HT-29 (cell line): ENCODE measurements at places on chromosomes 16 and 17.
A peak's percentile ranks its signal among the peaks of the same experiment; 100 is the strongest.

DNA sequence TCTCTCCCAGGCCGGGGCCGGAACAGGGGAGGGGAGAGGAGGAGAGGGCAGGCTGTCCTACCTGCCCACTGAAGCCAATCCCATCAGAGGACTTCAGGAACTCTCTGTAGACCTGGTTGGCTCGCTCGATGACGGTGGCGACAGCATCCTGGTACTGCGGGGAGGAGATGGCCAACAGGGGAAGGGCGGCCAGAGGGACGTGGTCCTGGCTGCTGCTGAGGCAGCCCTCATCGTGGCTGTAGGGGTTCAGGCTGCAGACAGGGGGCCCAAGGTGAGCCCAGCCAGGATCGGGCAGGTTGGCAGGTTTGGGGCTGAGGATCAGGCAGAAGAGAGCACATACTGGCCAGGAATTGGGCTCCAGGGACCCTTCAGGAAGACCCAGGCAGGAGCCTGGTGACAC, 34.2 kb downstream of the PIMREG start:
- no peak for DNase-seq

- no peak for DNase-seq
These were observed 251.7 kb upstream of the SALL1 start for GRCh38 chr16:51402785-51403184.

GRCh38 chr16:68786685-68787418, 49.8 kb downstream of the CDH1 start:
- DNase-seq, result no peak

GRCh38 chr17:1710807-1711553, 803 bp upstream of the TLCD2 start:
- DNase-seq, result peak; percentile 32

DNA sequence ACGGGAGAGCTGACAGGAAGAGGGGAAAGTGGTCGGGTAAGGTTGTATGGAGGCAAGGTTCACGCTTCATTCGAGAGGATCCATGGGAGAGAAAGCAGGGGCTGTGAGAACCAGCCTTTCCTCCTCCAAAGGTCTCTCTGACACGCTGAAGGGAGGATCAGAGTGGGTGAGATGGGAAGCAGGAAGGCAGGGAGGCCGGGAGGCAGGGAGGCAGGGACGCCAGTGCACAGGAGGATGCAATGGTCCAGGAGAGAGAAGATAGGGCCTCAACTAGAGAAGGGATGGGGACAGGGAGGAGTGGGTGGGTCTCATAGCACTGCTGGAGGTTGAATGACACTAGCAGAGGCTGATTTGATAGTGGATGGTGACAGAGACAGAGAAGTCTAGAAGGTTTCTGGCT, 54.1 kb downstream of the PIMREG start:
- no peak for DNase-seq

DNA sequence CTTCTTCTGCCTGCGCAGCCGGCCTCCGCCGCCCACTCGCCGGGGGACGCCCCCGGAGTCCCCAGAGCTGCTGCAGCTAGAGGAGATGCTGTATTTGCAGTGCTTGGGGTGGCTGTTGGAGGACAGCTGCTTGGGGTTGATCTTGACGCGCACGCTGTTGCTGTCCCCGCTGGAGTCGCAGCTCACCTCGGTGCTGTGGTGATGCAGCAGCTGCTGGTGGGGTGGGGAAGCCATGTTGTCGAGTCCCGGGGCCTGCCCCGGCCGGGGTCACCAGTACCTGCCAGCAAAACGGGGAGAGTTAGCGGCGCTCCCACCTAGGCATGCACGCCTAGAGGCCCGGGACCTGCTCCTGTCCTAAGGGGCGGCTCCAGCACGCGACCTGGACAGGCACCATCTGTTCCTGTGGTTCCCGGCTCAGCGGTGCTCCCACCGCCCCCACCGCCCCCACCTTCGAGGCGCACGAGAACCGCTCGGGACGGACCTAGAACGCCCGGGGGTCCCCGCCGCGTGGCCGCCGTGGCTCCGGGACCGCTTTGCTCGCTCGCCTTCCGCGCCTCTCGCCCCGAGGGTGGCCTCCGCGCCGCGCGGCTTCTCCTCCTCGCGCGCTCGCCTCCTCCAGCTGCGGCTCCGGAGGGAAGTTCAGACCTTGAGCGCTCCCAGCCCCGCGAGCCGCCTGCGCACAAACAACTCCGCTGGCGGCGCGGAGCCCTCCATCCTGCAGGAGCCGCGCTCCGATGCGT, 863 bp downstream of the ADCY9 start:
- no peak for DNase-seq

GRCh38 chr16:86637744-86638143, 59.4 kb downstream of the FOXL1 start:
- DNase-seq, result no peak

DNA sequence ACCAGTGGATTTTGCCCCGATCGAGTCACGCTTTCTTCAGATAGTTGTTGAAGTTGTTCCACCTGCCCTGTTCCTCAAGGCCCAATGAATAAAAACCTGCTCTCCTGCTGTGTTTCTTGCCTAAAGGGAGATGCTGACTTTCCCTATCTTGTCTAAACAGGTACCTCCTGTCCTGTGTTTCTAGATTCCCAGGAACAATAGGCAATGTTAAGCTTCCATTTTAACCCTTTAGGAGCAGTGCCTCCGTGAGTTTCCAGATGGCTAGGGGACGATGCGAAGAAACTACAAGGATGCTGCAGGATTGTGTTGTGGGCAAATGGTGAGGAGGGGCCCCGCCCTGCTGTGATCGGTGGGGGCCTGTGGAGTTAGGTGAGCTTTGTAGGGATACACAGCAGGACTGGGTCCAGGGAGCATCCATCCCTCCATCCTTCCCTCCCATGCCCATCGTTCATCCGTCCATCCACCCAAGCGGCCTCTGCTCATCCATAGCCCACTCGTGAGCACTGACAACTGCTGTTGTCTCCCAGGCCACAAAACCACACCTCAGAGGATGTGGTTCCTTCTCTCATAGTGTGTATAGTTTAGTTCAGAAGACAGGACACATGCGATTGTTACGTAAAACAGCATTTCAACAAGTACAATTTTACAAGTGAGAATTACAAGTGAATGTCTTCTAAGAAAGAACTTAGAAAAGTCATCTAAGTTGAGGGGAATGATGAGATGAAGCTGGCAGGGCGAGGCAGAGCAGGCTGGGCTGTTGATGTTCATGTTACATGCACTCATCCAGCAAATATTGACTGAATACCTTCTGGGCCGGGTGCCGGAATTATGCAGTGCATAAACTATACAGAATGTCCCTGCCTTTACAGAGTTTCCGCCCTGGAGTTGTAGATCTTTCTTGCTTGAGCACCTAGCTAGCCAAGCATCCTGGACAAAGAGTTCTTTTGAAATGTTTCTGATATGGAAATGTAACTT, 5.2 kb downstream of the ARSG start:
- no peak for DNase-seq

DNA sequence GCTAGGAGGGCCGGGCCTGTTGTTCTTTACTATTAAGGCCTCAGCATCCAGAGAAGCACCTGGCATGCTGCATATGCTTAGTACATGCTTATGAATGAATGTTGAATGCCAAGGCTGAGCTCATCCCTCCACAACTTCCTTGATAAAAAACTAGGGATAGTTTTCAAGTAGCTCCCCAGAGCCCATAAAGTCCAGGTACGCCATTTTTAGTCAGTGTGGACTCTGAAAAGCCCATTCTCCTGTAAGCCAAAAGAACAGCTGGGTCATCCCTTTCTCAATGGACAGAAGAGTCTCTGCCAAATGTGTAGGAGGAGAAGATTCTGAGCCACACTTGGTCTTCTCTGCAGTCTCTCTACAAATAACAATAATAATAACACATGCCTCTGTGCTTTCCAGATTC, 8.9 kb upstream of the ITGB3 start:
- DNase-seq, result no peak

DNA sequence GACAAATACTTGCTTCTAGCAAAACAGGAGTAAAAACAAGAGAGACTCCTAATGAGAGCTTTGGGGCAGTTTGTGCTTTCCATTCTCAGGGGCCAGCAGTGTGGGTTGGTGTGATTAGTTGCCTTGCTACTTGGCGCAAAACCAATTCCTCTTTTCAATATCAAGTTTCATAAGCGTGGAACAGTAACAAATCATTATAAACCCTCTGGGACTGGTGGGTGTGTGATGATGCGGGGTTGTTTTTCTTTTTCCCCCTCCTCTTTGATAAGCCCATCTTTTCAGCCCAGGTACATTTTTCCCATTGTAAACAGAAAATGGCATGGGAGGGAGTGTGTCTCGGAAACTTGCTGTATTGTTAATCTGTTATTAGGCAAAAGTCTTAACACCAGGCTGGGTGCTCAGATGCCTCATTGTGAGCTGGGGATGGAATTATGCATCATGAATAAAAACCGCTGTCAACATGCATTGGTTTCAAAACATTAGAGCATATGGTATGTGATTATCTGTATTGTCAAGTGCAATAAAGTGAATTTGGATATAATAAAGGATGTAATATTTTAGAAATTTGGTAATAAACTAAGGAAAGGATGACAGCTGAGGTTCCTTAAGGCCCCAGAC, 166.4 kb downstream of the CCDC182 start:
- DNase-seq, result no peak

DNA sequence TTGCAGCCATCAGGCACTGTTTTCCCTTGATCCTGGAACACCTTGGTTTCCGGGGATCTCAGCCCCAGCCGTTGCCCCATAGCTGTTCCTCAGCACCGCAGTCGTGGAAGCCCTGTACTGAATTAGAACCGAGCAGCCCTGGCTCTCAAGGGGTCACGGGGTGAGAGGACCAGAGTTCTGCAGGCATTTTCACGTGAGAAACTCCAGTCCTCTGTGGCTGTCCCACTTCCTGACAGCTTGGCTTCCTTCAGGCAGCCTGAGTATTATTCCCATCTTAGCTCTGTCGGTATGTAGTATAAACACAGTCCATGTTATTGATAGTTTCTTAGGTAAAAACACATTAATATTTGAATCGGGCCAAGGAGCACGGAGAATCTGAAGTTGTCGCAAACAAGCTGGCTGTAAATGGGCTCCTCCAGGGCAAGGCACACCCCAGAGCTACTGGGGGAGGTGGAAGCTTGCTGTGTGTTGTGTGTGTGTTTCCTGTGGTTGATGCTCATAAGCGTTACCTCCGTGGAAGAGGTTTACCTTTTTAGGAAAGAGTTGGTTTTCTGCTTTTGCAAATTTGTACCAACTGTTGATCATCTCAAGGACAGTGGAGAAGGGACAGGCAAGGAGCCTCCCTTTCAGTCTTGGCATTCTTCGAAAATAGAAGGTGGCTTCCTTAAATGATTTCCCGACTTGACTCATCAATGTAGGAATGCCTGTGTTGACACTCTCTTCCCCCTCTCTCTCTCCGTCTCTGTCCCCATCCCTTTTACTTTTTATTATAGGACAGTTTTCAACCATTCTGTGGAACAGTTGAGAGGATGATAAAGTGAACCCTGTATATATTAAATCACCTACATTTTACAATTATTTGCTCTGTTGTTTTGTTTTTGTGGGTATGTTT, 208.9 kb upstream of the CHMP6 start:
- DNase-seq, result no peak

- DNase-seq, result no peak
These were observed 29.4 kb downstream of the CCR7 start for GRCh38 chr17:40535924-40536294.

- no peak for DNase-seq
These were observed 178.6 kb downstream of the WWOX start for GRCh38 chr16:78278056-78278450.

GRCh38 chr17:64240741-64241347, 22.2 kb downstream of the TEX2 start:
- no peak for DNase-seq

DNA sequence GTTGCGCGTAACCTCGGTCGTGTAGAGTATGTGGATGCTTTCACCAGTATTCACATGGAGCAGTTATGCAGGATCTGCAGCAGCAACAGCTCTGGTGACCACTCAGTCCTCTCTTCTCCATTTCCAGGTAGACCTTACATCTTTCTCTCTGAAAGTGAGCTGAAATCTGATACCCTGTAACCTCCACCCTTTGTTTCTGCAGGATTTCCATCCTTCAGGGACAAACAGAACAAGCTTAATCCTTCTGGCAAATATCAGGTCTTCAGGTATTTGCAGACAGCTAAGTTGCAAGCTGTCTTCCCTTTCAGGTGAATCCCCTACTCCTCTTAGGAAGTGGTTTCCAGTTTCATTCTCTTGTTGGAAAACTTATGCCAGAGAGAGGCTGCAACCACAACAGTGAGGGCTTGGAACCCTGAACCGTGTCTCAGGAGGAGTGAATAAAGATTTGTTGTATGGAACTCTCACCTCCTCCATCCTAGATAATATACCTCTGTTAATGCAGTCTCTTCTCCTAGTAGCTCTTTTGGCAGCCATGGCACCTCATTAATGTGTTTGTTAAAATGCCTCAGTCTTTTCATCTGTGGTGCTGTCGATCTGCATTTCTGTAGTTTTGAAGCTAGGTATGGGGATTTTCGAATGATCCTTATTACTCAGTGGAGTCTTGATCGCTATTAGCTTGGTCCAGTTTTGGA, 172.5 kb downstream of the PRKCA start:
- no peak for DNase-seq

GRCh38 chr16:27879601-27880247, 183.8 kb downstream of the GSG1L start:
- DNase-seq, result no peak

- DNase-seq, result no peak
These were observed 630.8 kb upstream of the KIF2B start for GRCh38 chr17:53191878-53192277.

DNA sequence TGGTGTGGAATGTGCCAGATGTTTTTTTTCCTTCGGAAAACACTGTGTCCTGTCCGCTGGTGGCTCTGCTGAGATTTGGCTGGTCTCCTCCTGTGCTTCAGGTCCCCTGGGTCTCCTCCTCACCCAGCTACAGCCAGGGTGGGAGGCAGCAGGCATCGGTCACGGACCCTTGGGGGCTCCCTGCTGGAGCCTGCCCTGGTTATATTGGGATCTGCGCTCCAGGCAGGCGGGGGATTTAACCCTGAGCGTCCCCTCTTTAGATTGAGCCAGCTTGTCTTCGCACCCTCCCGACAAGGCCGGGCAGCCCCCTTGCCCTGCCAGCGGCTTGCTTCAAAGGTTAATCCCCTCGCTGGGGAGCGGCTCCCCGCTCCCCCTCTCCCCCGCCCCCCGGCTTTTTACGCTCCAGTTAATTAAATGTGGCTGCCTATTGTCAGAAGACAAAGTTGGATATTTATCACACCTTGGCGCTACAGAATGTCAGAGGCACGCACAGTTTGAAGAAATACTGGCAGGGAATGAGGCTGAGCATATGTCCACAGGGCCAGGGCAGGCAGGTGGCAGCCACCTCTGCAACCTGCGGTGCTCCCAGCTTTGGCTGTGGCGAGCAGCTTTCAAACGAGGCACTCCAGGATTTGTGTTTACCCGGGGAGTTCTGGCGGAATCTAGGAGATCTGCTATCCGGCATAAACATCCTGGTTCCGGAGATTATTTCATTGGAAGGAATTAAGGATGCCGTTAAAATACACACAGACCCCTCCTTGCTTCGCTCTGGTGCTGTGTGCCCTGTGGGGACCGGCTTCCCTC, 38.2 kb upstream of the GSE1 start:
- no peak for DNase-seq

- DNase-seq, result peak; percentile 76
These were observed 38.0 kb downstream of the CUEDC1 start for GRCh38 chr17:57916925-57917858.

GRCh38 chr17:61409301-61410112, 9.9 kb downstream of the TBX2 start:
- DNase-seq, result peak; percentile 76

GRCh38 chr17:20927308-20927977, 115.4 kb downstream of the USP22 start:
- DNase-seq, result no peak
